Stimulated activated CD8-positive, alpha-beta memory T cell treated with anti-CD3 and anti-CD28 coated beads, Interleukin-7, amount 100 ng/mL, for 1 hour (primary cell): ENCODE measurements at places on chromosomes 13 and 19.

- no peak for DNase-seq
Observed at GRCh38 chr19:2455851-2456570, 748 bp downstream of the LMNB2 start.

- DNase-seq, result no peak
Observed at GRCh38 chr19:13764821-13765394, 586 bp downstream of the MRI1 start.

DNA sequence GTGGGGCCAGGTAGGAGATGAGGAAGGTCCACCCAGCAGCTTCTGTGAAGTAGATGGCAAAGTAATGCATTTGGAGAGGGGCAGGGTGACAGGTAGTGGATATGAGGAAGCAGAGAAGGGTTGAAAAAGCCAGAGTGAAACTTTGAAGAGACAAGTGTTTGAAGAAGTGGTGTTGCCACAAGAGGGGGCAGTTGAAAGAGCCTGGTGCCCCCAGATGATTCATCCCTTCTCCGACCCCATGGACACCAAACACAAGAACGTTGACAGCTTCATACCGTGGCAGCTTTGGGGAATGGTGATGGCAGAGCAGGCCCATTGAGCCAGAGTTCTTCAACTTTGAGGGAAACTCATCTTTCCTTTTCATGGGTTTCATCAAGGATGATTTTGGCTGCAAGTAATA, 19.9 kb downstream of the IFNL3 start:
- DNase-seq, result no peak

GRCh38 chr13:68834375-68834774, 1273.3 kb upstream of the ATXN8OS start:
- no peak for DNase-seq

GRCh38 chr19:2287585-2288337, 5.8 kb upstream of the PEAK3 start:
- DNase-seq, result no peak

GRCh38 chr13:39486758-39487157, 116.2 kb downstream of the LHFPL6 start:
- DNase-seq, result no peak
